D721Med (cell line): ENCODE measurements at places on chromosomes 11 and 22.

GRCh38 chr11:93718057-93718563 is 23.2 kb downstream of the TAF1D start:
- DNase-seq: no peak

- DNase-seq: no peak
Measured at GRCh38 chr11:27642954-27643353, 57.3 kb downstream of the BDNF start.

GRCh38 chr11:128948583-128948982 is 5.9 kb upstream of the TP53AIP1 start:
- DNase-seq: no peak

DNA sequence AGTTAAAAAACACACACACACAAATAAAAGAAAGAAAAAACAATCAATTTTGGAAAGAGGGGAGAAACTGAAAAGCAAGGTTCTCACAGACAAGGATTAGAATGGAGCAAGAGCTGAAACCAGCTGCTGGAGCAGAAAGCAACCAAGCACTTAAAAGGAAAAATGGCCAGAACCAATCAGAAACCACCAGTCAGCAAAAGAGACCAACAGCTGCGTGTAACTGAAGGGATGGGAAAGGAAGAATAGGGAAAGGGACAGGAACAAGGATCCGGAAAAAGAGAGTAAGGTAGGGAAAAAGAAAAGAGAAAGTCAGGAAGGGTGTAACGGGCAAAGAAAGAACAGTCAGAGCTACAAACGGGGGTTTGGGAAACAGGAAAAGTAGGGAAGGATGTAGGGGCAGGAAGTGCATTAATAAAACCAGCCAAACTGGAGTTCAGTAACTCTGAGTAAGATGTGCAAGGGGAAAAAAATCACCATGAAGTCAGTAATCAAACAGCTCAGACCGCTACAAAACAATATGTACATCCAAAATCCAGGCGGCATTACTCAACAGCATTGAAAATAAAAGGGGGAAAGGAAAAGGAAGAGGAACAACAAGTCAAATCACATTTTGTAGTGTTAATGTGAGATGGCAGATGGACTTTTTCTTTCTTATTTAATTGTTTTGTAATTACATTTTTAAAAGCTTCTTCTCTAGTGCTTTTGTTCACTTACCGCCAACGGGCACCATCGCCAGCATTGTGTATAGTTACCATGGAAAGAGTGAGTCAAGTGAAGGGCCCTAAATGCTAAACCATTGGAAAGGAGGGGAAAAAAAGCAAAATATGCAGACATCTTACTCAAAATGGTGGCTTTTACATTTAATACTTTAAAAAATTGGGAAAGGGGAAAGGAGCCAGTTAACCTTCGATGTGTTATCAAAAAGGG is 49.2 kb downstream of the APOL5 start:
- no peak for DNase-seq

GRCh38 chr22:22508274-22509176 is at the start of gene ZNF280B:
Gene ZNF280B (minus strand): TSS chr22:22508742. CDS start chr22:22489398, 19,344 bp downstream.
- DNase-seq: peak; percentile 62

- no peak for DNase-seq
Measured at GRCh38 chr11:73386016-73386415, 9.8 kb downstream of the RELT start.

GRCh38 chr11:115580416-115580815 is 76.2 kb upstream of the CADM1 start:
- no peak for DNase-seq

DNA sequence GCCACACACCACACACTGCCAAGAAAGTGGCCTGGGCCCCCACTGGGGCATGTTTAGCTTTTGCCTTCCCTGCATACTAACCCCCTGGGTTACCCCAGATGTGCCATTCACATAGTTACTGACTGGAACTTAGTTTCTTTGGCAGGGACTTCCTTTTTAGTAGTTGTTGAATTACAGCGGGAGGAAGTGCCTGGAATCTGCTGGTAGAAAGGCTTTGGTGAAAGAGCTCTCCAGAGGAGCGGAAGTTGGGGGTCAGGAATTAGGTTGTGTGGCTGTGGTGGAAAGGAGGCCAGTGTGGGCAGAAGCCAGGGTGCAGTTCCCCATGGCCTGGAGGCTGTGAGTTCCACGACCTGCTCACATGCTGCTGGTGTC is 69.0 kb downstream of the MED15 start:
- DNase-seq: no peak

DNA sequence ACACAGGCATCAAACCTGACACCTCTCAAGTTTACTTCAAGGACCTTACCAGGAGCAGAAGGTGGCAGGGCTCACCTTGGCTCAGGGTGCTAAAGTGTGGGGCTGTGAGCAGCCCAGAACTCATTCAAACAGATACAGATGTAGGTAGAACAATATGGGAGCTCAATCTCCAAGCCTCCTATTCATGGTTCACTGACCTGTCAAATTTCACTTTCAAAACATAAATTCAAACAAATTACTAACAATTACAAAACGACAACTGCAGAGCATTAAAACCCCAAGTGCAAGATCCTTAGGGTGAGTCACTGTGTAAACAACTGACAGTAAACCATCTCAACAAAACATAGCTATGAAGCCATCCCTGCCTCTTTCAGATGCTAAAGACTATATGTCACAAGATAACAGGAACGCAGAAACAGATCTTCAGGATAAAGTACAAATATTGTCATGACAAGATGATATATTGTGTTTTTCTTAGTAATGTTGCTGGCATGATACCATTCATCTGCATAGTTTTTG is 303.5 kb upstream of the ANO3 start:
- no peak for DNase-seq

GRCh38 chr22:50138988-50139387 is 31.5 kb upstream of the PANX2 start:
- no peak for DNase-seq

DNA sequence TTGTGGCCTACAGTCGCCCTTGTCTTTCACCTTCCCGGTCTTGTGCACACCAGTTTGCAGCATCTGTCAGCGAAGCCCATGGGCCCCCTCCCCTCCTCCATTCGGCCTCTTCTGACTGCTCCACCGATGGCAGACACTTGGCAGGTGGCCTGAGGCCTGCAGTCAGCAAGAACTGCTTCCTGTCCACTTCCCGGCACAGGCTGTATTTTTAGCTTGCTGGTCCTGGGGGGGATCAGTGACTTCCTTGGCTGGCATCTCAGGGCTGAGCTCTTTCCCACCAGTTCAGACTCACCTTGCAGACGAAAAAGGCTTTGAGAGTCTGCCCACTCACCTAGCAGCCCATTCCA is 106.4 kb downstream of the SYN3 start:
- DNase-seq: no peak

DNA sequence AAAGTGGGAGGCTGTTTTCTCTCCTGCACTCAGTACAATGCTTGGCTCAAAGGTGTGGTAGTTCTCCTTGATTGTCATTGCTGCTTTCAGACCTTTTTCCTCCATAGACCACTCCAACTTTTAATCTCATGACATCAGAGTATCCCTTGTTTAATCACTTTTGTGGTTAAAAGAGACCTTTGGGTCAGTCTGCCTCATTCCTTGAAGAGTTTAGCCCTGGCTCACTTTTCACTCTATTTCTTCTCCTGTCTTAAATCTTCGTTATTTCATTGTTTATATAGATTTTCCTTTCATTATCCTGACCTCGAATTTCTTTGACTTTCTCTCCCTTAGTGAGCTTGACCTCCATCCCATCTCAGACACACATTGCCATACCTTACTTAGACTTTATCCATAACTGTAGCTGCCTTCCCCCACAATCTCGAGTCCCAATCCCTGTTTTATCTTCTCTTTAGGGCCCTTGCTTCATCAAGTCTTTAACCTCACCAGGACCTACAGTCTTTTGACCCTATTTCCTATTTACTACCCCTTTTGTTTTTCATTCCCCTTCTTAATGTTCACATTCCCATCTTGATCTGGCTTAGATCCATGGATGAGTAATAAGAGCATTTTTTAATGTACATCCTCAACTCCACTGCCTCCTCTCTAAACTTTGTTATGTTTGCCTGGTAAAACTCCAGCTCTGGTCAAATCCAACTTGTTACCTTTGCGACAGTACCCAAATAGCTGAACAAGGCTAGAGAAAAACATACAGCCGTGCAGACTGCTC is 9.5 kb downstream of the ATXN10 start:
- DNase-seq: no peak

DNA sequence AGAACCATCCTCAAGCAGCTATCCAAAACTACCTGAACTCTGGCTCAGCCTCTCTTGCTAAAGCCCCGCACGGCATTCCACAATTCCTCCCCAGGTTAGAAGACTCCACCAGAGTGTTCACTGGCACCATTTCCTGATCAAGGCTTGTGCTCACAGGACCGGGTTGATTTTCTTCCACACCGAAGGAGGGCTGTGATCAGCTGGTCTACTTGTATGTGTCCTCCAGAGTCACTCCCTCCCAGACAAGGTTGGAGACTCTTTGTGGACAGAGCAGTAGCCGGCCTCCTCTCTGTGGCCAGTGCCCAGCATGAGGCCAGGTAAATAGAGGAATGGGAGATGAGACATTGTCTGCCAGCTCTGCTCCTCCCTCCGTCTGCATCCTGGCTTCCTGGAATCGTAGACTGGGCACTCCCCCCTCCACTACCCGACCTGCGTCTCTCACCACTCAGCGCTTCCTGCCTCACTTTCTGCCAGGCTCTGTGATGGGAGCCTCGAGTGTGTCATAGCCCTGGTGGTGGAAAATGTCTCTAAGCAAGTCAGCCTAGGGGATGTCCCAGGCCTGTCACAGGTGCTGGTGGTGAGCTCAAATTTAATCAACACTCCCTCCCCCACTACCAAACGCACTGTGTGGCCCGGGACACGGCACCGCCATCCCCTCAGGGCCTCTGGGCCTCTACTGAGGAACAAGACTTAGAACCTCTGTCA is 12.5 kb upstream of the TMPRSS6 start:
- no peak for DNase-seq

DNA sequence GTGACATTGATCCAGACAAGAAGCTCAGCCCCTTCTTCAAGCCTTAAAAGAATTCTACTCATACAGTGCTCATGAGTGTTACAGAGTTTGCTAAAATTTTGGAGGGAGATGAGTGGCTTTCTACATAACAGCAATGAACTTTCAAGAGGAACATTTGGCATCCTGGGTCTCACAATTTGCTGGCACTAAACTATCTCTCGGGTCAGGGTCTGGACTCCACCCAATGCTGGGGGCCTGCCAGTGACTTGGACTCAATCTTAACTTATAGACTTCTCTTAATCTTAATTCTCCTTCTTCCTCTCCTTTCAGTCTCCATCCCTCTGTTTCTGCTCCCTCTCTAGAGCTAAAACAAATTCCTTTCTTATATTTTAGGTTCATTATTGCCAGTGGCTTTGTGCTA is 317.9 kb downstream of the TMEM135 start:
- no peak for DNase-seq

- DNase-seq: no peak
Measured at GRCh38 chr22:38531251-38531938, 25.3 kb upstream of the DDX17 start.

- no peak for DNase-seq
Measured at GRCh38 chr11:77101043-77101537, 1.6 kb upstream of the OMP start.

DNA sequence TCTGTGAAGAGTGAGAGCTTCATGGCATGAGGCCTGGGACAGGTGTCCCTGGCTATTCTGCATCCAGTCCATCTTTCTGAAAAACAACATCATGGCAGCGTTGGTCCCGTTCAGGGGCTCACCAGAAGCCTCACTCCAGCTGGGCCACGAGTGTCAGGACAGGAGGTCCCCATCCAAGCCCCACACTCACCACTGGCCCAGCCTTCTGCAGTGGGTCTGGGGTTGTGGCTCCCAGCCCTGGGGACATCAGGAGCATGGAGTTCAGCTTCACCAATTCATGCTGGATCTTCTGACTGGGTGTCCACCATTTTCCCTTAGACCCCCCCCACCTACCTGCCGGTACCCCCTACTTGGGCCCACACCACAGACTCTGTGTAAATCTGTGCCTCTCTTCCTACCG is 400.3 kb downstream of the BRD1 start:
- DNase-seq: no peak

- DNase-seq: no peak
Measured at GRCh38 chr22:45934659-45935341, 42.2 kb downstream of the WNT7B start.
